ENCODE measurements at places on chromosomes 4 and X. TPM values are rescaled to one million over a fixed set of nuclear protein-coding genes. Genes with fewer than 3 reads are reported as not detected.

- DNase-seq = no peak
These were observed 57.8 kb upstream of the SLC39A8 start for GRCh38 chr4:102403116-102403515.

DNA sequence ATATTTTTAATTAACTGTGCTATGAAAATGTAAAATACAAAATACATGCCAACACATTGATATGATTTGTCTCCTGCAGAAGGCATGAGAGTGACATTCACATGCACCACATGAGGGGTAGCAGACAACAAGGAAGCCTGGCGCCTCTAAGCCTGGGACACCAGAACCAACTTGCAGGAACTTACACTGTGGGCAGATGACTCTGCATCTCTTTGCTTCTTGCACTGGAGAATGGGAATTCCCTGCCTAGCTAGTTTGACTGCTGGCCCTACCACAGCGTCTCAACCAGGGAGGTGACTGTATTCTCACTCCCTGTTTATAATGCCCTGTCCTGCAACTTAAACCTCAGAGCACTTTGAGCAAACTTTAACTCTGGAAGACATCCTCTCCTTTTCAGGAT lies 40.5 kb downstream of the PAGE2 start:
- no peak for DNase-seq

DNA sequence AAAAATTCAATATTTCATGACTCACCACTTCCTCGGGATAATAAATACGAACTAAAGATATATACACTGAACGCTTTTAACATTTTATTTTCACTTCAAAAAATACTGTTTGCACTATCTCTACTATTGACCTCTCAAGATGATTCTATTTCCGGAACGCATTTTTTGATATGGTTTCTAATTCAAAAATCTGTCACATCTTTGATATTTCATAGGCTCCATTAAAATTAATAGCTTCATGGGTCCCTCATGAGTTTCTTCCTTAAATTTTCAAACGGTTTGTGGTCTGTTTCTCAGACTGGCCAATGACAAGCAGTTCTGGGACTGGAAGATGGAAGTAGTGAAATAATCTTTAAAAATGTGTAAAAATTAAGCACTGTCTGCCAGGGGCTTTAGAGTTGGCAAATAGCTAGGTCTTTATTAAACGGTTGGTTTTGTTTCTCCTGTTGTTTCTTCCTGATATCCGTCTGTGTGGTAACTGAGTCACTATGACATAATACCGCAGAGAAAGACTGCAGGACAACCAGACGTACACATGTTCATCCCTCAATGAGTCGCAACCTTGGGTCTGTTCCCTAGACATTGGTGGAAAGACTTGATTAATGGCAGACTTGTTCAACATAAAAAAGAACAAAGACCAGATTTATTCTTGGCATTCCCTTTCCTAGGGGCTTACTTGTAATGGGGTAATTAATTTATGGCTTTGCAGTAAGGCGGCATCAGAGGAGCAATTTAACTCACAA lies 133.8 kb downstream of the PALLD start:
- DNase-seq = no peak

- DNase-seq = no peak
These were observed 10.7 kb downstream of the SEPTIN6 start for GRCh38 chrX:119682019-119682989.

DNA sequence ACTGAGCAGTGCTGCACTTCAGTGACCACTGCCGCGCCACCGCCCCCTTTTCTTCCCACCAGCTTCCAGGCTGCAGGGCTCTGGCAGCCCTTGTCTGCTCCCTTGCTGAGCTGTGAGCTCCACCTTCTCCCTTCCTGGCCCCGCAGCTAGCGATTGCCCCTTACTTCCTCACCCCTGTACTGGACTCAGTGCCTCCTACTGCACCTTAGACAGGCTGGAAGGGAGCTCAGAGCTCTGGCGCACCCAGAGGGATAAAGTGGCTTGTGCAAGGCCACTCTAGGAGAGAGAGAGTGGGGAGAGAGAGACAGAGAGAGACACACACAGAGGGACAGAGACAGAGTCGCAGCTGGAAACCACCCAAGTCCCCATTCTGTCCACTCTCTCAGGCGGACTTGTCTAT lies 6.0 kb downstream of the RASL11B start:
- no peak for DNase-seq

DNA sequence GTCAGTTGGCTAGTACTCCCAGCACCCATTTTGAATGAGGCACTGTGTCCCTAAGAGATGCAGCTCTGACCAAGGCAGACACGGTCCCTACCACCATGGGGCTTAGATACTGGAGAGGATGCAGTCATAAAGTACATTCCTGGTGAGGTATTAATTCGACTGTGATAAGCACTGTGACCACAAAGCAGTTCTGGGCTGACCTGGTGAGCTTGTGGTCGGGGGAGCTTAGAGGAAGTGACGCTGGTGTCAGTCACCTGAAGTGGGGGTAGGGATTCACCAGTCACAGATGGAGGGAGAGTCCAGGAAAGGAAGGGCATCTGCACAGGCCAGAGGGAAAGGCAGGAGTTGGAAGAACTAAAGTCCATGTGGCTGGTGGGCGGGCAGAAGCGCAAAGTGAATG lies 15.8 kb upstream of the CLTRN start:
- DNase-seq = no peak

- no peak for DNase-seq
These were observed 137.5 kb downstream of the MAGEB17 start for GRCh38 chrX:16304751-16305150.

DNA sequence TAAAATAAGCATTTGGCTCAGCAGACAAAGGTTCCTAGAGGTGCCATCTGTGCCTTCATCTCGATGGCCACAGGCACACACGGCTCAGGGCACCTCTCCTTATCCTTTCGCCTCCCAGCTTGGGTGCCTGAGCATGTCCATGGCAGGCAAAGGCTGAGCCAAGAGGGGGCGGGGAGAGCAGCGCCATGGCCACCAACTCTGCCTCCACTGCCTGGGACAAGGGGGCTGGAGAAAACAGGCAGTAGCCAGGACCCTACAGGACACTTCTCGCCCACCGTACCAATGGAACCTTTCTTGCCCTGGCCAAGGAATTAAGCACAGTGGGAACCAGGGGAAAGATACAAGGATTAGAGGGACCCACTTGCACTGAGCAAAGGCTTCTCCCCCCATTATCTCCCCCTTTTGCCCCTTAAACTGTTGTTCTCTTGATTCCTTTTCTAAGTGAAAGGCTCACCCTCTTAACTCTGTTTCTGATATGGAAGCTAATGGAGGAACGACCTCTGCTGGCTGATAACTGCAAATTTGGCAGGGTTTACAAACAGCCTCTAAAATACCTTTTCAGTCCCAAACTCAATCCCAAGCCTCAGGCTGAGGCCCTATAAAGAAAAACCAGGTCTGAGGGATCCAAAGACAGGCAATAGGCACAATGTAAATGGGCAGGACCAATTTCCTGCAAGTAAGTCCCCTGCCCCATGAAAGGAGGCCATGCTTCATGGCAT lies 335.2 kb downstream of the ADAM29 start:
- no peak for DNase-seq

- no peak for DNase-seq
These were observed 731 bp upstream of the AMMECR1 start for GRCh38 chrX:110318664-110318968.

DNA sequence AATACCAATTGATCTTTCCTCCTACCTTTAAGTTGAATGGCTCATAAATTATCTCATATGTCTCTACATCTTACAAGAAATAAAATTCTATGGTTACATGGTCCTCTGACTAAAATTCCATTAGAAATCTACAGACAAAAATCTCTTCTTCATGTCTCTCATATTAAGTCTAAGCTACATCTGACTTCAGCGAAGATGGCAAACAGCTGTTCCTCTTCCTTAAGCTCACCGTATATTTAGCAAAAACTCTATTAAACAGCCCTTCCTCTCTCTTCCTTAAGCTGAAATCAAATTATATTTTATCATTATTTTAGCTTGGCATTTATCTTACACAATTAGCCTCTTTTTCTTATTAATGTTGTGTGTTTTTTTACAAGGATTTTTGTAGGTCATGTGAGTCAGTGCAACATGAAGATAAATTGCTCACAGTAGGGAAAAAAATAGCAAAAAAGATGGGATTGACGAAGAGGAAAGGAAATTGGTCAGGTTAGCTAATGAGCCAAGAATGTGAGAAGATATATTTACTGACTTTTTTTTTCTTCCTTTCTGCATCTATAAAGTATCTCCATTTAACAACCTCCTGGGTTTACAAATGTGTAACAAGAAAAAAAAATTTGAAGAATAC lies 2412.8 kb downstream of the ARAP2 start:
- no peak for DNase-seq

Gene RAB40A
- not detected for total RNA-seq

All from right atrium auricular region (tissue), 2 donors.